ENCODE measurements at places on chromosomes 7 and 10.

DNA sequence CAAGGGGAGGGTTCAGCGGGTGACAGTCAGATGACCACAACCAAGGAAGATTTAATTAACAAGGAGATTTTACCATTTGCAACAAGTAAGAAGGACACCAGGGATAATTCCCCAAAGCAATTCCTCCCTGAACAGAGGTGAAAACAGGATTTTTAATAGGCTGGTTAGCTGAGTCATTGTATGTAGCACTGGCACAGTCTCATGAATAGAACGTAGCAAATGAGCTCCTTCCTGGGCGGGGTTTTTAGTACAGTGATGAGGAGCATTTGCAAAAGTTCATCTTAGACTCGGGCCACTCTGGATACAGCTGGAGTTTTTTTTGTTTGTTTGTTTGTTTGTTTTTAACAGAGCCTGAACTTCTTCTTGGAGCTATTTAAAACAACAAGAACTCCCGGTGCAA lies 39.0 kb downstream of the TAC1 start:
- DNase-seq: peak; percentile 9
- H3K4me3 ChIP-seq: no peak overlapping the region
- H3K27ac ChIP-seq: no peak overlapping the region

GRCh38 chr10:4937346-4937745 lies 25.9 kb upstream of the AKR1C1 start:
- DNase-seq: no peak
- H3K36me3 ChIP-seq: no peaks in the 10 kb centered on the region
- peaks cover 31% of the 10 kb centered on the region for H3K4me1 ChIP-seq
- no peak overlapping the region for H3K4me3 ChIP-seq

GRCh38 chr7:99357701-99358490 lies 16.6 kb upstream of the ARPC1B start:
- H3K36me3 ChIP-seq: peaks cover 37% of the 10 kb centered on the region
- H3K4me1 ChIP-seq: 0 out of 2 replicates have a peak, but pooled peaks cover under 1% of the 10 kb centered on the region
- no peak overlapping the region for H3K4me3 ChIP-seq
- H3K27me3 ChIP-seq: no peaks in the 10 kb centered on the region

DNA sequence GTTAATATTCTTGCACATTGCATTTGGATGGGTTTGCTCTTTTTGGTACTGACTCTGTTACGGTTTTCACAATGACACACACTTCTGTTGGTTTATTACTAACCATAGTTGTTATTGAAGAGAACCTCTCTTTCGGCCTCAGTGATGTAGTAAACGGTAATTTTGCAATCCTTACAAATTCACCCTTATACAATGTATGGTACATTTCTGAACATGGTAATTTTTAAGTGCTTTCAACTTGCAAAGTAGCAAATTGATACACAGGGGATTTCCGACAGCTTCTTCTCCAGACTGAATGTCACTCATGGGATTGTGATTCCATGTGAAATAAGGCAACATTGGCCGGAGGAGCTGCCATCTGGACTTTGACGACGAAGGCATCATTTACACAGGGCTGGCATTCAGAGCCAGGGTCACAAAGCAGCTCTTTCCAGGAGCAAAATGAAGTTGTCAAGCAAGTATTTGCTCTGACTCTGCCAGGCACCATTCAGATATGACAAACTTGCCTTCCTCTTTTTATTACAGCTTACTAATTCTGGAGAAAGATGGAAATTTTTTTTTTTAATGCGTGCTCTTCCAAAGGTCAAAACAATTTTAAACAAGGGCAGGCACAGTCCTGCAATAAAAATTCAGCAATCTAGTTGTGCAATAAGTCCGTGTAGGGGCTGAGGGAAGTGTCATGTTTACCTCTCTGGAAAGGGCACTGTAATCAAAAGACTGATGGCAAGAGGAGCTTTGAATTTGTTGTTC lies 711.5 kb upstream of the C7orf33 start:
- H3K4me1 ChIP-seq: no peaks in the 10 kb centered on the region
- H3K36me3 ChIP-seq: no peaks in the 10 kb centered on the region
- no peak overlapping the region for H3K4me3 ChIP-seq
- no peak for DNase-seq

DNA sequence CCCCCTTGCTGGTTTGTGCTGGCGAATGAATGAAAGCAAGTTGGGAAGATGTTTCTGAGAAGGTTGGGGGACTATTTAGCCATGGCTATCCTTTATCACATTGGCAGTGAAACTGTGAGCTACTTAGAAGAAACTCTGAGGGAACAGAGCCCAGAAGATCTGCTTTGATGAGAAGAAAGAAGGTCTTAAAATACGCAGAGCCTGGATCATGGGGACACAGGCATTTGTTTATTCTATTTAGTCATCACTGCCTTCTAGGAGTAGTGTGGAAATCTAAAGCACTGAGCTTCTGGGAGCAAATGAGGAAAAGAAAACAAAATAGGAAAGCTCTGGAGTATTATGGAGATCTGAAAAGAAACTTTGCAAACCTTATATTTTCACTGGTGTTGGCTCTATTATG lies 28.5 kb downstream of the CPED1 start:
- peaks cover 46% of the 10 kb centered on the region for H3K4me1 ChIP-seq
- no peak overlapping the region for H3K27ac ChIP-seq
- H3K4me3 ChIP-seq: no peak overlapping the region
- DNase-seq: peak; percentile 66
- no peaks in the 10 kb centered on the region for H3K27me3 ChIP-seq
- H3K36me3 ChIP-seq: no peaks in the 10 kb centered on the region

- no peaks in the 10 kb centered on the region for H3K36me3 ChIP-seq
These were observed 1085.5 kb downstream of the SORCS1 start for GRCh38 chr10:106078895-106079576.

- H3K4me1 ChIP-seq: no peaks in the 10 kb centered on the region
- H3K4me3 ChIP-seq: no peak overlapping the region
- H3K27me3 ChIP-seq: 0 out of 2 replicates have a peak, but pooled peaks cover 4% of the 10 kb centered on the region
- DNase-seq: no peak
- H3K27ac ChIP-seq: no peak overlapping the region
These were observed 77.0 kb downstream of the OAT start for GRCh38 chr10:124341768-124342135.

- no peaks in the 10 kb centered on the region for H3K36me3 ChIP-seq
- peaks cover 11% of the 10 kb centered on the region for H3K4me1 ChIP-seq
- no peaks in the 10 kb centered on the region for H3K27me3 ChIP-seq
- no peak for DNase-seq
These were observed 51.8 kb downstream of the GBF1 start for GRCh38 chr10:102297101-102297500.

DNA sequence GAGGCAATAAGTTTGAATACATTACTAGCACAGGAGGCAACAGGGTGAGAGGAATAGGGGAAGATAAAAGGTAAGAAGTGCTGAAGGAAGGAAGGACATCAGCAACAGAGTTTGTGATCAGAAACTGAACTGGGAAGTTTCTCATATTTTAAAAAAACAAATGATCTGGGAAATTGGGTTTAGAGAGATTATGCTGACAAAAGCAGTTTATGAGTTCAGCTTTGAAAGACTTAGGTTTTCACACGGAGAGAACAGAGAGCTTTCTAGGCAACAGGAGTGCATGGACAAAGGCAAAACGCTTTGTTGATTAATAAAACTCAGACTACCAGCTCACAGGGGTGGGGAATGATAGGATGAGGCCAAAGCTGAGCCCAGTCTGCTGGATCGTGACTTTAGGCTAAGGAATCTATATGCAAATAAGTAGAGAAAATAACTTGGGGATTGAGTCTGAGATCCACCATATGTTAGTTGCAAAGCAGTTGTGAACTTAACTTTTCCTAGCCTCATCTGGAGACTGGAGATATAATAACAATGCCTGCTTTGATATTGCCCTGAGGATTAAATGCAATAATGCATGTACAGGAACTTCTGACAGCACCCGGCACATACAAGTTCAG lies 4.2 kb downstream of the OSBPL3 start:
- no peak for DNase-seq
- H3K27me3 ChIP-seq: no peaks in the 10 kb centered on the region
- H3K4me1 ChIP-seq: peaks cover 63% of the 10 kb centered on the region
- peak overlapping the region; percentile 11 for H3K27ac ChIP-seq

- no peak overlapping the region for H3K4me3 ChIP-seq
- no peaks in the 10 kb centered on the region for H3K36me3 ChIP-seq
- H3K27ac ChIP-seq: no peak overlapping the region
These were observed 7.7 kb upstream of the COBL start for GRCh38 chr7:51324206-51324898.

DNA sequence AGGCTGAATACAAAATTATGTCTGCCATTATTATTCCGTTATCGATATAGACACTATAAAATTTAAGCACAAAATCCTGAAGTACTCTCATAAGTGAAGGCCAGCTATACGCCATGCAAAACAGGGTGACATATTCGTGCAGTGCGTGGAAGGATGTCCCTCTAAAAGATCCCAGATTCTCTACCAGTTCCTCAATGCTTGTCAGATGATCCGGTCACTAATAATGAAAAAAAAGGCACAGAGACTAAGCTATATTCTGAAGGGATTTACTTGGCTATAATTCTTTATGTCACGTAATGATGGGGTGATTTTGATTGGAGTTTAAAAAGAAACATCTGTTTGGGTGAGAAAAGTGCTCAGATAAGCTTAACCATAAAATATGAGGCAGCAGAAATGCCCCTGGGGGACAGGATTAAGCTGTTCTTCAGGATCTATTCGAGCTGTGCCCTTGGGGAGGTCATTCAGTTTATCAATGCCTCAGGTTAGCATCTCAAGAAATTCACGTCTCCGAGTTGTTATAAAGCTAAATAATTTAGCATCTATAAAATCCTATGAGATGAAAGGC lies 229.7 kb upstream of the PITRM1 start:
- no peak overlapping the region for H3K27ac ChIP-seq
- DNase-seq: no peak
- H3K4me1 ChIP-seq: no peaks in the 10 kb centered on the region
- H3K27me3 ChIP-seq: no peaks in the 10 kb centered on the region
- H3K4me3 ChIP-seq: no peak overlapping the region

GRCh38 chr7:124603066-124603465 lies 162.5 kb downstream of the GPR37 start:
- peak; percentile 0 for DNase-seq
- H3K27ac ChIP-seq: no peak overlapping the region
- no peaks in the 10 kb centered on the region for H3K4me1 ChIP-seq
- no peaks in the 10 kb centered on the region for H3K36me3 ChIP-seq
- H3K4me3 ChIP-seq: no peak overlapping the region

DNA sequence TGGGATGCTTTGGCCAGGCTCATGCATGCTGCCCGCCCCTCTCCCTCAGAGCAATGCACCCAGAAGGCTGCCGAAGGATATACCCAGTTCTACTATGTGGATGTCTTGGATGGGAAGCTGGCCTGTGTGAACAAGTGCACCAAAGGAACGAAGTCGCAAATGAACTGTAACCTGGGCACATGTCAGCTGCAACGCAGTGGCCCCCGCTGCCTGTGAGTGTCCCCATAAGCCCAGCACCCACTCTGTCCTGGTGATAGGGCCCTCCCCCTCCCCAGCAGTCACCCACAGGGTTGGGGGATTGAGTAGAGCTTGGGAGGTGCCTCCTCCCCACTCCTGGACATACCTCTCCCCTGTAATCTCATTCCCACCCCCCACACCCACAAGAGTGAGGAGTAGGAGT lies 7.0 kb upstream of the MUC17 start:
- DNase-seq: no peak
- no peak overlapping the region for H3K27ac ChIP-seq
- H3K4me3 ChIP-seq: no peak overlapping the region
- H3K4me1 ChIP-seq: 0 out of 2 replicates have a peak, but pooled peaks cover 6% of the 10 kb centered on the region
- no peaks in the 10 kb centered on the region for H3K36me3 ChIP-seq

- no peaks in the 10 kb centered on the region for H3K4me1 ChIP-seq
- no peak for DNase-seq
- no peak overlapping the region for H3K4me3 ChIP-seq
- no peaks in the 10 kb centered on the region for H3K27me3 ChIP-seq
These were observed 170.1 kb upstream of the NPVF start for GRCh38 chr7:25398418-25398817.

- H3K36me3 ChIP-seq: no peaks in the 10 kb centered on the region
- H3K4me3 ChIP-seq: 0 out of 2 replicates have a peak overlapping the region, but pooled peaks have one; percentile 13
- H3K27ac ChIP-seq: no peak overlapping the region
- DNase-seq: no peak
- H3K27me3 ChIP-seq: no peaks in the 10 kb centered on the region
These were observed 38.0 kb upstream of the CAV2 start for GRCh38 chr7:116461500-116461899.

DNA sequence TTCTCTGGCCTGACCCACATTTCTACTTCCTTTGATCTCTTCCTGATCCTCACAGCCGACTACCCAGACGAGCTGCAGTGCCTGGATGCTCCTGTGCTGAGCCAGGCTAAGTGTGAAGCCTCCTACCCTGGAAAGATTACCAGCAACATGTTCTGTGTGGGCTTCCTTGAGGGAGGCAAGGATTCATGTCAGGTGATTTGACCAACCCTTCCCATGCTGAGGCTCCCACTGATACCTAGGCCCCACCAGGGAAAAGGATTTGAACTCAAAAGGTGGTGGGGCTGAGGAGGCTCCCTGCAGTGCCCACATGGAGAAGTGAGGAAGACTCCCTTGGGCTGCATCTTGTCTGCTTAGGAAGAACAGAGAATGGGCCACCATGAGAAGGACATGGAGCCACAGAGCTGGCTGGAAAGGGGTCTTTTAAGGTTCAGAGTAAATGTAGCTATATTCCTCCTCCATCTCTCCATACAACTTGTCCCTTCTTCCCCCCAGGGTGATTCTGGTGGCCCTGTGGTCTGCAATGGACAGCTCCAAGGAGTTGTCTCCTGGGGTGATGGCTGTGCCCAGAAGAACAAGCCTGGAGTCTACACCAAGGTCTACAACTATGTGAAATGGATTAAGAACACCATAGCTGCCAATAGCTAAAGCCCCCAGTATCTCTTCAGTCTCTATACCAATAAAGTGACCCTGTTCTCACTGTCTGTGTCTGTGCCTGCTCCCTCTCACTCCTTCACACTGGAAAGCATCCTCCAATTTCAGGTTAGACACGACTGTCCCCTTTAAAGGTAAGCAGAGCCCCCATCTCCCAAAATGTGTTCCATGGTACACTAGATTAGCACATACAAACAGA lies 3.3 kb downstream of the PRSS1 start:
- no peak overlapping the region for H3K27ac ChIP-seq
- DNase-seq: no peak
- no peaks in the 10 kb centered on the region for H3K27me3 ChIP-seq

GRCh38 chr7:1823376-1824150 lies 153.5 kb downstream of the ELFN1 start:
- no peaks in the 10 kb centered on the region for H3K4me1 ChIP-seq
- no peaks in the 10 kb centered on the region for H3K36me3 ChIP-seq
- H3K27ac ChIP-seq: no peak overlapping the region
- H3K27me3 ChIP-seq: no peaks in the 10 kb centered on the region

GRCh38 chr7:36591636-36592035 lies 132.7 kb downstream of the AOAH start:
- H3K4me1 ChIP-seq: no peaks in the 10 kb centered on the region
- DNase-seq: no peak
- no peak overlapping the region for H3K27ac ChIP-seq

GRCh38 chr7:143352531-143353002 lies 9.9 kb downstream of the FAM131B start:
- H3K36me3 ChIP-seq: no peaks in the 10 kb centered on the region
- no peak overlapping the region for H3K4me3 ChIP-seq
- no peak for DNase-seq
- no peak overlapping the region for H3K27ac ChIP-seq
- H3K4me1 ChIP-seq: no peaks in the 10 kb centered on the region
- peaks cover 15% of the 10 kb centered on the region for H3K27me3 ChIP-seq

Data from GM23248 (cell line).